ENCODE measurements at places on chromosomes 12 and 14.

DNA sequence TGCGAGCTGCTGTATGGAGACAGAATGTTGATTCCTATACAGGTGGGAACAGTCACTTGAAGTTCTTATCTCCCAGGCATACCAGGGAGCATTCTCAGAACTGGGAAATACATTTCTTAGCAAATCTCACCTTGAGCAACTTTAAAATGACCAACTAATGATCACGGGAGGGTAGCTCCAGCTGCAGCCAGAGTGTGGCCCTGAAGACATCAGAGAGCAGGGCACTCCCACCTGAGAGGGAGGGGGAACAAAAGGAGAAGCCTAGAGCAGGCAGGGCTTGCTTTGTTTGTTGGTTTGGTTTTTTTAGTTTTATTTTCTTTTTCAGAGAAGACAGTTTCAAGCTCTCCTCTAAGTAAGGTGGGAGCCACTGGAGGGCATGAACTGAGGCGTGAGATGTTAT, 101.1 kb downstream of the OTX2 start:
- no peak for DNase-seq

DNA sequence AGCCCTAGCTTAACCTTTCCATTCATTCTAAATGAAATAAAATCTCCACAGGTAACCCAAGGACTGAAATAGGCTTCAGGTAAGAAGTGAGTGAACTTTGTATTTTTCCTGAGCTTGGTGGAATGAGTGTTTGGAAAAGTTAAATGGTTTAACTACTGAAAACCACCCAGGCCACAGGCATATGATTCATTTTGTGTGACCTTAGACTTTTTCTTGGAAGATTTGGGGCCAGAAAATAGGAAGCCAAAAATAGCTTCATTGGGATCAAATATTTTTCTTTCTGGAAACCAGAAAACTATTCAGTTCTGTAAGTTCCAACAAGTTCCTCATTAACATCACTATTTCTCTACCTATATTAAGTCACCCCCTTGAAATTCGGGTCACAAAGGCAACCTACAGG, 212.6 kb downstream of the PCNX1 start:
- no peak for DNase-seq

DNA sequence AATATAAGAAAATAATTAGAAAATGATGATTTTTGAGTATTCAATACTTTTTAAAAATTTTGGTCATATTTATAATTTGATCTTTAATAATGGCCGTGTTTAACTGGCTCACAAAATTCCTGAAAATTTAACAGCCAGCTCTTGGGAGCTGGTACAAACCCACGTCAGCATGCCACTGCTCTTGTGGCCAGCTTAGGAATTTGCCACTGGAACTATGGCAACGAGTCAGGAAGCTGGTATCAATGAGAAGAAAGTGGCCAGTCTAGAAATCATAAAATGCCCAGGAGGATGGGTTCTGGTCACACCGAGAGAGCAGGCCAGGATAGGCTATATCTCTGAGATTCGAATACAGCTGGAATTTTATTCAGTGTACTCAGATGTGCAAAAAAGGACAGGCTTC, 72.2 kb upstream of the PLEKHG3 start:
- no peak for DNase-seq

DNA sequence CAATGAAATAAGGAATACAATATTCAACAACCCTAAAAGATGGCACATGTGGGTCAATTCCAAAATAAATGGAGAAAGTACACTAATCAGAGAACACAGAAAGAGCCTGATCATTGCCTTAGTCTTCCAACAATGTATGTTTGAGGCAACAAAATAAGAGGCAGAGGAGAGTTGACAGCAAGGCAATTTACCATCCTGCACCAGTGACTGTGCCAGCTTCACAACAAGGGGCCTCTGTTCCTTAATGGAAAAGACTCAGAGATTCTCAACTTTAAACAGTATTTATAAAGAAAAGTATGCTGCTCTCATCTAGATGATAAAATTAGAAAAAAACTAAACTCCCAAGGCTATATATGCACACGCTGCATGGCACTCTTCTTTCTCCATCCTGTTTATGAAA, 25.9 kb downstream of the EPS8 start:
- no peak for DNase-seq

DNA sequence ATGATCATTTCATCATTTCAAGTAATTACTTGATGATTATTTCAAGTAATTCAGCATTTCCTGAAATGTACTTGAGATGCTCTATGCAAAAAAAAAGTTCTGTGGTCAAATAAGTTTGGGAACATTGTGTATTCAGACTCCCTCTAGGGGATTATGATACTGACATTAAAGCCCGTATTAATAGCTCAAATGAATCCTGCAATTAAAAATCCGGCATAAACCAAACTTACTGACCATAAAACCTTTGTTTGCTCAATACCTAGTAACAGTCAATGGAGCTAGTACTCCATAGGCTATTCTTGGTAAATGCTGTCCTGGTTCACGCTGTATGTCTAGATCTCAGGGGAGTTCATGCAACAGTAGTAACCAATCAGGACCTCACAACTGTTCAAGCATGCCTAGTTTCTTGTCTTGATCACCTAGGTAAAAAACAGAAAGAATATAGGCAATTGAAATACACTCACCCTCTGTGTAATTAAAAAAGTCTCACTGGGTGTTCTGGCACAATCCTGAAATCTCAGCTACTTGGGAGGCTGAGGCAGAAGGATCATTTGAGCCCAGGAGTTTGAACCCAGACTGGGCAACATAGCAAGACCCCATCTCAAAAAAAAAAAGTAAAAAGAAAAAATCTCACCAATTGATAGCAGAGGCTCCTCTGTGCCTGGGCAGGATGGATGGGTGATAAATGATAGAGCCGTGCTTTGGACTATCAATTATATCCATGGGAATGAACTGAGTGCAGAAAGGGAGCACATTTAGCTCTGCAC, 14.1 kb downstream of the ALDH1L2 start:
- no peak for DNase-seq
